NCI-H1092 treated with DMSO at 0.1 percent for 48 hours (cell line): ENCODE measurements at places on chromosomes 5 and 9.
A peak's percentile ranks its signal among the peaks of the same experiment; 100 is the strongest.

DNA sequence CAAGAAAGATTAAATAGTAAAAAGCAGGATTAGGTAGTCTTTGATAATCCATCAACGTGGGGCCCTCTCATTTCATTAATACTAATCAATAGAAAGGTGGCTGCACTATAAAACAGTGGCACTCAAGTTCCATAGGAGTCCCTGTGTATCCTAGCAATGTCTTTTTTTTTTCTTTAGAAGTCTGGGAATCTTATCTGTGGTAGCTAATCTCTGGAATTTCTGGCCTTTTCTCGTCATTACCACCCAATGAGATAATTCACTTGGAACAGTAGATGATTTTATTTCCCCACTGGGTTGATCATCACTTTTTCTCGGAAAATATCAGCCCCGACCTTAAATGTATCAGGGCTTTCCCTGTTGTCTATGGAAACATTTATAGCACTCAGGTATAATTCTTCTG lies 86.8 kb upstream of the CDH6 start:
- DNase-seq: no peak

DNA sequence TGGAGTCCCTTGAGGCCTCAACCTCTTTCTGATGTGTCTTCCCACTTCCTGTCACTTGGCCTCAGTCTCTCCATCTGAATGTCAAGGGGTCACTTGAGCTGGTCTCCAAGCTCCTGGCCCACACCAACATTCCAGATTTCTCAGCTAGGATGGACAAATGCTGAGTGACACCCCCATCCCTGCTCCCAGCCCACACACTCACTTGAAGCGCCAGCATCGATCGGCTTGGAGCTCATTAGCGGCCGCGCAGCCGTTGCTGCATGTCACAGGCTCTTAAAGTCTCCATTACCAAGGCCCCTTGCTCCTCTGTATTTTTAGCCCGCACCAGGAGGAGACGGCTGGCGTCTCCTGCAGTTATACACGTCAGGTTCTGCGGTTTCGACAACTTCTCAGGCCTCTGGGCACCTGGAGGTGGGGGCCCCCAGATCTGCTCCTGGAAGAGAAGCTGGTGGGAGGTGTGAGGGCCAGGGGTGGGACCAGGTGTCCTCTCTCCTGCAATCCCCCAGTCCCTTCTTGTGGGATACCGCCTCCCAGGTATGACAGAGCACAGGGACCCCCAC lies 33.4 kb upstream of the ARAP3 start:
- peak; percentile 20 for DNase-seq

DNA sequence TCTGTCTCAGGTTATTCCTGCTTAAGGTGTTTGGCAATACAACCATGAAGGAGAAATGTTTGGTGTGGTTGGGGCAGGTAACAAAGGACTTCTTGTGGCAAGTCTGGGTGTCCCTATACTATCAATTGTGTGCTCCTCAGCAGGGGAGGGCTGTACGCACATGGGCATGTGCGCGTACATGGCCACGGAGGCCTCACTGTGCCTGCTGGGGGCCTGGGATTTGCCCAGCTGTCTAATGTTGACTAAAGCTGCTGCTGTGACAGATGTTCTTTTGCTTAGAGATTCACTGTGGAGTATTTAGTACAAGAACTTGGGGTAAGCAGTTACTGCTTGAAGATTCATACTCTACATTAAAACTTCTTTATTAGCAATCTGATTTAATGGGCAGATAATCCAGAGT lies 97.5 kb downstream of the HSPA4 start:
- no peak for DNase-seq

GRCh38 chr5:138936-139335 lies 47.0 kb downstream of the PLEKHG4B start:
- DNase-seq: no peak

- DNase-seq: peak; percentile 20
Observed at GRCh38 chr9:136409557-136410455, 608 bp downstream of the ENTR1 start.

DNA sequence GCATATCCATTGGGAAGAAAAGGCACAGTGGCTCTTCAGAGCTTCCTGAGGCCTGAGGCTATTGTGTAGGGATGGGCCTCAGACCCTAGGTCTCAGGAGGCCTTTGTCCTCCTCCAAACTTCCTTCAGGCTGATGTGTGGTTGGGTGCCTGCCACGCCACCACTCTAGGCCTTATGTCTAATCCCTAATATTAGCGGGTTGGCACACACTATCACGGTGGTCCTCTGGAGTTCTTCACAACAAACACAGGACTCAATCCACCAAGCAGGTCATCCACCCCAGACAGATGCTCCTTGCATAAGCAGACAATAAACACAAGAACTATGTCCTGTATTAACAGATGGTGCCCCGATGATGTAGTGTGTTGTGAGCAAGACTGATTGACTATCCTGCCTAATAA lies 31.0 kb upstream of the FSTL4 start:
- no peak for DNase-seq

- no peak for DNase-seq
Observed at GRCh38 chr5:17697671-17698070, 63.4 kb downstream of the TAF11L14 start.

DNA sequence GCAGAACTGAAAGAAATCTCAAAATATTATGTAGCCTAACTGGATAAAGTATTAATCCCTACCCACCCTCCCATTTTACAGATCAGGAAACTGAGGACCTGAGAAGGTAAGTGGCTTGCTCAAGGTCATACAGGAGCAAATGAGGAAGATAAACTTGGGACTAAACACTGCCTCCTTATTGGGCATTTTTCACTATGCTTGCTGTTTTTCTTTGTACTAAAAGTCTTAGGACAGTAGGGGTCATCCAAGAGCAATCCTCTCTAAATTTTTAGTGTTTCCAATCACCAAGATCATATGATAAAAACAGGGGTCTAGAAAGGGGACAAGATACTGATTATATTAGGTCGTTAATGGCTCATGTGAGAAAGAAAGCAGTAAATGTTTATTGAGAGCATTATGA lies 80.8 kb downstream of the RORB start:
- peak; percentile 17 for DNase-seq

DNA sequence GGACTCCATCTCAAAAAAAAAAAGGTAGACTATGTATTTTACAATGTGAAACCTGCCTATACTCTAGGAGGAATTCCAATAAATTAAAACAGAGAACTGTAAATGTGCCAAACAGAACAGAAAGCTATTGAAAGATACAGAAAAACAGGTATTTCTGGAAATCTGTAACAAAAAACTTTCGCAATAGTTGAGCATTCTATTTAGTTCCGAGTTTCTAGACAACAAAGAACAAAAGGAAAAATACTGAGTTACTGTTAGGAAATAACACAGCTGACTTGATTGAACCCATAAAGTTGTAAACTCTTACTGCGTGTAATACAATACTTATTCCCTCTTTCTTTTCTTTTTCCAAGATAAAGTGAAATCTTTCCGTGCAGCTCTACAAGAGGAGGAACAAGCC lies 18.6 kb downstream of the DIMT1 start:
- no peak for DNase-seq

GRCh38 chr9:123355761-123356431 lies at the start of gene CRB2:
CRB2 (plus strand) TSS chr9:123356197; CDS start chr9:123356261, 64 bp downstream.
- no peak for DNase-seq

DNA sequence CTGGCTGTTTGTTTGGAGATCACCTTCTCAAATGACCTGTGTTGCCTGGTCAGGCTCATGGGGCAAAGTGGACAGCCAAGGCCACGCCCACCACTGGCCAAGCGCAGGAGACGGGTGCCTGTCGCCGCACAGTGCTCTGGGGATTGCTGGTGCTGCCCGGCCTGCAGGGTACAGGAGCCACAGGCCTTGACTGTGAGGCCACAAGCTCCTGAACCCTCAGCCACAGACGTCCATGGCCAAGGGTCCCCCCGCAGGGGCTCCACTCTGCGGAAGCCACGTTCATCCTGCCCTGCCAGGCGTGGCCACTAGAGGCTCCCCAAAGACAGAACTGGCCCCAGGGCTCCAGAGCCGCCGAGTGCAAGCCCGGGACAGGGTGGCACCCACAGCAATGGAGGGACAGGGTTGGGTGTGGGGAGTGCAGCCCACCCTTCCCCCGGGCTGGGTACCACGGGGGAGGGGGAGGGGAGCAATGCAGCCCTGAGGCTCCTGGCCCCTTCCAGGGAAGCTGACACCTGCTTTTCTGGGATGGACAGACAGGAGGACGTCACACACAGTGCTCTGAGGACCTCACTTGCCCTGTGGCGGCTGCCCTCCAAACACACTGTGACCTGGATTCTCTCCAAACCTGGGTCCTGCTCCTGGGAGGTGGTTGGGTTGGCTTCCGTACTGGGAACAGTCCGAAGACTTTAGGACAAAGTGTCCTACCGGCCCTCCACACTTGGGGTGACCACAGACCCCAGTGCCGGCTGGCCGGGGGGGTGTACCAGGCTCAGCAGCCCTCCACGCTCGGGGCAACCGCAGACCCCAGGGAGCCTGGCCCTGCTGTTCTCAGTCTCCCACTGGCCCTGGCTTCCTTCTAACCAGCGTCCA lies 21.5 kb downstream of the TPPP start:
- peak; percentile 69 for DNase-seq

- no peak for DNase-seq
Observed at GRCh38 chr5:156427315-156427714, 100.4 kb downstream of the SGCD start.

DNA sequence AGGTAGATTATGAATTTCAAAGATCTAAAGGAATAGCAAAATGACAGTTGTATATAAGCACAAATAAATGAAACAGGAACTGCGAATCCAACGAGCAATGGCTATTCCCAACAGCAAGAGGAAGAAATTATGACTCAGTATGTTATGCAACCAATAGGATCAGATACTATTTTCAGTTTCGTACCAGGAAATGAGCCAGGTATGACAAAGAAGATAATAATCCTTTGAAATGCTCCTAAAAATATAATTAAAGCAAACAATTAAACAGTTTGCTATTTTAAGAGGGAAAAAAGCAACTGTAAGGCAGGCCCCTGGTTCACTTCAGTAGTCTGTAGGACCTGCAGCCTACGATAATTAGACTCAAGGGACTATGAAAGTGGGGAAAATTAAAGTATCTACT lies 58.9 kb downstream of the AUH start:
- no peak for DNase-seq

DNA sequence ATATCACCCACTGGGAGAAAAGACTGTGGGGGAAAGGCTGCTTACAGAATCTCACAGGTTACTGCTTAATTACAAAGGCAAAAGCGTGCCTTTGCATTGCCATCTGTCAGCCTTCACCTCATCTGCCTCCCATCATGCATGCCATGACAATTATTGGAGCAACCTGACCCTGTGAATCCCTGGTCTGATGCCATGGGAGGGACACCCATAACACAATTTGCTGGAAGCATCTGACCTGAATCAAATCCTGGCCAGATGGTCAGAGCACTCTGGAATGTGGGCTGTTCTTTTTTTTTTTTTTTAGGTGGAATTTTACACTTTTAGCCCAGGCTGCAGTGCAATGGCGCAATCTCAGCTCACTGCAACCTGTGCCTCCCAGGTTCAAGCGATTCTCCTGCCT lies 11.6 kb upstream of the RETREG1 start:
- DNase-seq: no peak

DNA sequence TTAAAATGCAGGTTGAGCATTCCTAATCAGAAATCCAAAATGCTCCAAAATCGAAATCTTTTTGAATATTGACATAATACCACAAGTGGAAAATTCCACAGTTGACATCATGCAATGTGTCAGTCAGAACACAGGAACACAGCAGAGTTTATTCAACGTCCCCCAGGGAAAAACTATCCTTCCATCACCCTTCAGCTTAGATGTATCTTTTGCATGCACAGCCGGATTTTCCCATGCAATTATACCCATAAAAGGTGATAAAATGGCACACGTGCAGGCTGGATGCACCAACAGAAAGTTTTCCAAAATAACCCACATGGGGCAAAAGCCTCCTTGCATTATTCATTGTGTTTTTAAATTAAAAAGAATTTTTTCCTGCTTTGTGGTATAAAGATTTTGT lies 71.2 kb downstream of the RAB24 start:
- no peak for DNase-seq

DNA sequence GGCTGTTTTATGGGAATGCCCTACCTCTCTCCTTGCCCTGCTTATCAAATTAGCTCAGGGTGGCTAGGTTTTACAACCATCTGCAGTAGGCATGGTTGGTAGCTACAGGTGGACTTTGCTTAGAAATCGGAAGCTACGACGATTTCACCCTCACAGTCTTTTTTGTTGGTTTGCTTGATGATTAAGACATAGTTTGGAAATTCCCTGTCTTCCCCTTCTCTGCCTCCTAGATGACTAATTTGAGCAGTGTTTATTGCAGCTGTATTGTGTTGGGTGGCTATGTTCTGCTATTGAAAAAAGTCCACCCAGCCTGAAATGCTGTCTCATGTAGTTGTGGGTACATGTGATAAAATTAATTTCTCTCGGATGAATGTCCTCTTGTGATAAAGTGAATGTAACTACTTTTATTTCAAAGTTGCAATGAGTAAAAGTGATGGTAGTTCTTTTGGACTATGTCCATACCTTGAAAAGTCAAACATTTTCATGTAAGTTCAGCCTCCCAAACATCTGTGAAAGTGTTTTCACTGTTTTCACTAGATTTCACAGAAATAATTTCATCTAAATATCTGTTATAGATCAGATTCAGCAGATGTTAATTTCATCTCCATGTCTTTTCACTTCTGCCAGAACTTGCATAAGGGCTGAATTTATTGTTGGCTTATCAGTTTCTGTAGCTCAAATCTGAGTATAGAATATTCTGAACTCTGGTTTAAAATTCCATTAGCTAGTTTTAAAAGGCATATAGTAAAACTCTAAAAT lies 37.3 kb upstream of the FYB1 start:
- no peak for DNase-seq

DNA sequence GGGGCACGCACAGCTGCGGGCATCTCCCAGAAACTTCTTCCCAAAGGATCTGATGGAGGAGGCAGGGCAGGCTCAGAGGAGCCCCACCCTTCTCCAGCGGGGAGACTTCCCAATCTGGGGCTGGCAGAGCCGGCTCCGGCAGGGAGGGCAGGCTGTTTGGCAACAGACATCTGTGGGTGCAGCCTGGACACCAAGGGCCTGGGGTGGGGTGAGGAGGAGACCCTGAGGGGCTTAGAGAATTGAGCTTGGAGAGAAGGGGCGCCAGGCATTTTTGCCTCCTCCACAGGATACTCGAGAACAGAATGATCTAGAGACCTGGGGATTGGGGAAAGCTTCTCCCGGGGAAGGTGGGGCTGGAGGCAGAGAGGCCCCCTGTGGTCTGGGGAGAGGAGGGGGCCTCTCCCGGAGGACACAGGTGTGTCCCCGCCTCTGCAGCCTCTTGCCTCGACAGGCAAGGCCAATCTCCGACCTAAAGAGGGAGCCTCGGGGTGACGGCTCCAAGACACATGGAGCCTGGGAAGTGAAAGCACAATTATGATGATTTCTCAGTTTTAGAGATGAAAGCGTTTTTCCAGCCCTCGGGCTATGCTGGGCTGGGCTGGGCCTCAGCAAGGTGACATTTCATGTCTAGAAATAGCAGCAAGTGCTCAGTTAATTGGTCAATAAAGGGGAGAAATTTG lies 8.4 kb downstream of the LHX3 start:
- DNase-seq: no peak
